ENCODE measurements at places on chromosomes 5 and 9.

GRCh38 chr9:20729523-20729922, 45.5 kb downstream of the FOCAD start:
- DNase-seq = no peak

GRCh38 chr5:143402553-143403333, 743 bp downstream of the NR3C1 start:
- DNase-seq = peak; percentile 50

GRCh38 chr5:169764018-169764378, 126.9 kb downstream of the DOCK2 start:
- no peak for DNase-seq

GRCh38 chr9:91222457-91222856, 139.3 kb downstream of the AUH start:
- DNase-seq = no peak

DNA sequence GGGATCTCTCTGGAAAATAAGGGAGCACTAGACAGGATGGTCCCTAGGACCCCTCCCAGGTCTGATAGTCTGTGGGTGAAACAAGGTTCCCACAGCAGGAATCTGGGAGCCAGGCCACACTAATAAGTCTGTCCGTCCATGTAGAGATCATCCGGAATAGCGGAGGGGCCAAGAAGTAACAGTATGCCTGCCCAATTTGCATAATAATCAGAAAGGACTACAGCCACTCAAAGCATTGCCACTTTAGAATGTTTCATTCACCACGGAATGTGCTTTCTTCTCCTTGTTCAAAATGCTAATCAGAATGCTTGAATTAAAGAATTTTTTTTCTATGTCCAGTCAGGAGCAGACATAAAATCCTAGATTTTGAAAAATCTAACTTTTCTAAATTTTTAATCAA, 254.9 kb downstream of the ACTL7B start:
- no peak for DNase-seq

GRCh38 chr9:134602547-134603362, 38.8 kb upstream of the COL5A1 start:
- no peak for DNase-seq

DNA sequence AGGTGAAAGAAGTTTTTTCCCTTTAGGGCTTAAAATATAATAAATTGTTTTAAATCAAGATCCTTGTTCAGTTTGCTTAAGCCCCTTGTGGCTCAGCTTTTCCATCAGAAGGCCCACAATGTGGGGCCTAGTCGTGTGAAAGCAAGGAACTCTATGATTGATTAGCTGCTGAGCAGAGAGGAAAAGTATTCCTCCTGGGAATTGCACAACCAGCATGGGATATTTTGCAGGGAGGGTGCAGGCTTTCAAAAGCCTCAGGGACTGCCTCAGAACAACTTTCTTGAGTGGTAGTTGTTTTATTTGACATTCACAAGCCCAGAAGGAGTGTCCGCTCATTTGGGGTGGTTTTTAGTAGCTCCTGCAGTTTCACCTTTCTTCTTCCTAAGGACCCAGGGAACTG, 19.8 kb downstream of the TTC23L start:
- DNase-seq = no peak

DNA sequence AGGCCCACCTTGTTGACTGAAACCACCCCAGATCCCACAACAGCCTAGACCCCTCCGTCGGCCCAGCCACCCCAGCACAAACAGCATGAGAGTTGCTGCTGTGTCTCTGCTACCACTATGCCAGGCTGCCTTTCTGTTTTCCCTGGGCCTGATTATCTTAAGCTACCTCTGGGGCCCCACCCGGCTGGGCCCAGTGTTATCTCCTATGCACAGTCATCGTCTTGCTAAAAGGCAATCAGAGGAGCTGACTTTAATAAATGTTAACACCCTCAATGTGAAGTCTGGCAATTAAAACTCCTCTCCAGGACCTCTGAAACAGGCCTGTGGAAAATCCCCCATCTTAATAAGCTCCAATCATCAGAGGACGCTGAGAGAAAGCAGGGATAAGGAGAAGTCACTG, 144.9 kb downstream of the FAM114A2 start:
- no peak for DNase-seq

- no peak for DNase-seq
Observed at GRCh38 chr5:15522187-15522520, 22.2 kb downstream of the FBXL7 start.

GRCh38 chr9:37412431-37413151, 9.9 kb upstream of the GRHPR start:
- no peak for DNase-seq

DNA sequence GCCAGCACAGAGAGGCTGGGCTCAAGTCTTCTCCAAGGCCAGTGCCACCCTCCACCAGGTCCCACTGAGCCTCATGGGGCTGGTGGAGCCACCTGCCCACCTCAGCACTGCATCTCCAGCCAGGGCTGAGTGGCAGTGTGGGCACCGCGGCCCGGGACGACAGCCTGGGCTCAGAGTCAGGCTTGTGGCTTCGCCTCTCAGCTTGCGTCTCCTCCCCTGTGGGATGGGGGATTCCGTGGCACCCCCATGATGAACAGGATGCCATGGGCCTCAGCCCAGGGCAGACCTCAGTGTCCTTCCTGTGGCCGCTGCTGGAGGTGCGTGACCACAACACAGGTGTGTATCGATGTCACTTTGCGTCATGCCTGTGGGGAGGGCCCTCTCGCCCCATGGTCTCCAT, 136.4 kb upstream of the PPP1R26 start:
- no peak for DNase-seq

- no peak for DNase-seq
Observed at GRCh38 chr9:36864491-36865410, 169.3 kb downstream of the PAX5 start.

DNA sequence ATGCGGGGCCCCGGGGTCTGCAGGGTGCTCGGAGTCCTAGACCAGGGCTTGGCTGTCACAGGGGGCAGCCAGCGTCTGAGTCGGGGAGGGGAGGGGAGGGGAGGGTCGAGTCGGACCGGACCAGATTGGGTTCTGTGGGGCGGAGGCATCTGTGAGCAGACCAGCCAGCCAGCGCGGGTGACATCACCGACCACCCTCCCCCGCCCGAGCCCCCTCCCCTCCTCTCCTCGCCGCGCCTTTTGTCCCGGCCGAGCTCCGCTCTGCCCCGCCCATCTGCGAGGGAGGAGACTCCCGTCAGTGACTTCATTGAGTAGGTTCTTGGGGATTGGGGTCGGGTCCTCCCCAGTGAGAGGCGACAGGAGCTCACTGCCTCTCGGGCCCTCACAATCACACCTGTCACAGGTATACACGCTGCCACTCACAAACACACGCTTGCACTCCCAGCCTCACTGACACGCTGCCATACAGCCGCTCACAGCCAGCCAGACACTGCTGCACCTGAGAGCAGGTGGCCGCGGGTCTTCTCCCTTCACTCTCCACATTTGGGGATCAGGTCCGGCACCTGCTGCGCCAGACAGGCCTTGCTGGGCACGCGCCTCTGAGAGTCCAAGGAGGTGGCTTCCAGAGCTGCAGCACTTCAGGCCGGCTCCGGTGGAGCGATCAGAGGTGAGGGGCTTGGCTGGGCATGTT, 546 bp downstream of the DNAJB5 start:
- no peak for DNase-seq

DNA sequence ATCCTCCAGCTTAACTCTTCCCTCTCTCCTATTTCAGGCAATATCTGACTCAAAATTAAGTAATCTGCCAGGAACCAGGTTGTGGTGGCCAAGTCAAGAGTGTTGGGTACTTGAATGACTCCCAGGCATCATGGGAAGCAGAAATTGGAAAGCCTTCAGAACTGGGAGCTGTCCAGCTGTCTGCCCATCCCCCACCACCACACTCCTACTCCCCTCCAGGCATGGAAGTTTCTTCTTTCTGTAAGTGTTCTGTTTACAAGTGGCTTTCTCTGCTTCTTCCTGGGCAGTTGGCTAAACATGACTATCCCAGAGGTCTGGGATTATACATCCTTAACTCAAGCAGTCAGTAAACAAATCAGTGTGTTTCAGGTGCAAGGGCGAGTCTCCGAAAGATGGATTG, 14.6 kb upstream of the PBX3 start:
- DNase-seq = no peak

DNA sequence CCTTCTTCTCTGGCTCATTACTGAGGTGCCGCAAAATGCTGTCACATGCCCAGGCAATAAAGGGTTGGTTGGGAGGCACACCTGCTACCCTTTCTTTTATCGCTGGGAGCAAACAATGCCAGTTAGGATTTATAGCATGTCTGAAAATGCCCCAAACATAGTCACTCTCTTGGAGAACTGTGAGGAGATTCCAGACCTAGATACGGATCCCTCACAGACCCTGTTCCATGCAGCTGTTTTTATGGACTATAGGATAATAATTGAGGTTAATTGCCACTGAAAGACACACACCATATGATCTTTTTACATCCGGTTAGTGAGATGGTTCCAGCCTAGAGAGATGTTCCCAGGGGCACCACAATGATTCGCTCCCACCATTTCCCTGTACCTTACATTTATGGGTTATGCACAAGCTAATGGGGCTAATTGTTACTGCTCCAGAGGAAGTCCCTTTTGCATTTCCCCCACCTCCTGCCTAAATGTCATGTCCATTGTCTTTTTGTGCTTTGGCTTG, 318.1 kb downstream of the PIK3R1 start:
- DNase-seq = no peak

DNA sequence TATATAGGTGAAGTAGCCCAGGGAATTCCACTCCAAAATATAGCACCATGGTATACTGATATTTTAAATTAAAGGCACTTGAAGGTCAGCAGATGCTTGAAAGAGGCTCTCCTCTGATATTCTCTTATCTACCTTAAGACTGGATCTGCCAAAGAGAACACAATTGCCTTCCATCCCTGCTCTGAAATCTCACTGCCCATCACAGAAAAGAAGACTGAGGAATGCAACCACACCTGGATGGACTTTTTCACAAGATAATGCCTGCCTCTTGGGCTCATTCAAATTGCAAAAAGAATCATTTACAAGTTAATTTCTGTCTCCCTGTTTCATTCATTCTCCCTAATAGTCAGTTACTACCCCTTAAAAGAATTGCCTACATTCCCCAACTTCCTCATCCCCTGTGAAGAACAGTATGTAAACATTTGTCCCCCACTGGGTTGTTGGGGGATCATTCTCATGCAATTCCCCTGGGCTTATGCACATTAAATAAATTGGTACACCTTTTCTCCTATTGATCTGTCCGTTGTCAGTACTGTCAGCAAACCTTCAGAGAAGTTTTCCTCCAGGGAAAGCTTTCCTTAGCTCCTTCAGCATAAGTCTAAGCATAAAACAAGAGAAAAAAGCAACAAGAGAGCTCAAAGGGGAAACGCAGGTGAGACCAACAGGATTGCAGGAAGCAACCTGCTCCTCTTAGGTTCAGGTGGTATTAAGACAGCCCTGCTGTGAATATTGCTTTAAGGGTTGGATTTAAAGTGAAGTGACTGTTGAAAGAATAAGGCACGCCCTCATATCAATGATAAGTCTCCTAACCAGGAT, 171.4 kb upstream of the SLC30A5 start:
- DNase-seq = no peak

DNA sequence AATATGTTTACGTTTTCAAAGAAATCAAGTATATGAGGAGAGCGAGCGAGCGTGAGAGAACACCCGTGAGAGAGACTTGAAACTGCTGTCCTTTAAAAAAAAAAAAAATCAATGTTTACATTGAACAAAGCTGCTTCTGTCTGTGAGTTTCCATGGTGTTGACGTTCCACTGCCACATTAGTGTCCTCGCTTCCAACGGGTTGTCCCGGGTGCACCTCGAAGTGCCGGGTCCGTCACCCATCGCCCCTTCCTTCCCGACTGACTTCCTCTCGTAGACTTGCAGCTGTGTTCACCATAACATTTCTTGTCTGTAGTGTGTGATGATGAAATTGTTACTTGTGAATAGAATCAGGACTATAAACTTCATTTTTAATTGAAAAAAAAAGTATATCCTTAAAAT, 97.0 kb downstream of the PDE6A start:
- DNase-seq = no peak

DNA sequence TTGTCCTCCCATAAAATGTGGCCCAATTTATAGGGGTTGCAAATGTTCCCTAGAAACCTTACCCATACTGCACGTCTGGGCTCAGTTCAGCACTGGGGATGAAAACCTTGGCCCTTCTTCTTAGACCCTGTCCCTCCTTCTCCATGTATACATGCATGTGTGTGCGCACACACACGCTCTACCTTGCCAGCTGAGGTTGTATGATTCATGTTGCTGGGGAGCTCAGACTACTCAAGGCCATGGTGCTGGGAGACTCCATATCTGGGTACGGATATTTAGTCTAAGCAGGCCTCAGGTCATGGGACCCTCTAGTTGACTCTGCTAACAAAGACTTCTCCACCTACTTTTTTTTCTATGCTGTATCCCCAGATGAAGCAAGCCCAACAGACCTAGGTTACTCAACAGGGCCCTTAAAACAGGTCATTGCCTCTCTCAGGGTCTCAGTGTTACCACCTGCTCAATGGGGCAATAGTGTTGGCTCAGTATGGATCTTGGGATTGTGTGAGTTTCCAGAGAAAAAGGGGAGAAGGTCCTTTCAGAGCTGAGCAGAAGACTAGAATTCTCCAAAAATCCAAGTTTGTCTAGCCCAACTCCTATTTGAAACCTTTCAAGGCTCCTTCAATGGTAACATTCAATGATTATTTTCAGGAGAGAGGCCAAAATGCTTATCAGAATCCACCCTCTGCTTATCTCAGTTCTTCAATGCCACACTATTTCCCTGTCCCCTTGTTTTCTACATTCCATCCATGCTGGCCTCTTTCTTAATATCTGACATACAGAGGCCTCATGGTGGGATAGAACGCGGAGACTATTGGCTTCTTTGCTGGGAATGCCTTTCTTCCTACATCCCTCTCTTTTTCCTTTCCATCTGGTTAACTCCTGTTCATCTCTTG, 123.6 kb upstream of the PITX1 start:
- DNase-seq = no peak

- no peak for DNase-seq
Observed at GRCh38 chr9:18638371-18639249, 164.7 kb downstream of the ADAMTSL1 start.

DNA sequence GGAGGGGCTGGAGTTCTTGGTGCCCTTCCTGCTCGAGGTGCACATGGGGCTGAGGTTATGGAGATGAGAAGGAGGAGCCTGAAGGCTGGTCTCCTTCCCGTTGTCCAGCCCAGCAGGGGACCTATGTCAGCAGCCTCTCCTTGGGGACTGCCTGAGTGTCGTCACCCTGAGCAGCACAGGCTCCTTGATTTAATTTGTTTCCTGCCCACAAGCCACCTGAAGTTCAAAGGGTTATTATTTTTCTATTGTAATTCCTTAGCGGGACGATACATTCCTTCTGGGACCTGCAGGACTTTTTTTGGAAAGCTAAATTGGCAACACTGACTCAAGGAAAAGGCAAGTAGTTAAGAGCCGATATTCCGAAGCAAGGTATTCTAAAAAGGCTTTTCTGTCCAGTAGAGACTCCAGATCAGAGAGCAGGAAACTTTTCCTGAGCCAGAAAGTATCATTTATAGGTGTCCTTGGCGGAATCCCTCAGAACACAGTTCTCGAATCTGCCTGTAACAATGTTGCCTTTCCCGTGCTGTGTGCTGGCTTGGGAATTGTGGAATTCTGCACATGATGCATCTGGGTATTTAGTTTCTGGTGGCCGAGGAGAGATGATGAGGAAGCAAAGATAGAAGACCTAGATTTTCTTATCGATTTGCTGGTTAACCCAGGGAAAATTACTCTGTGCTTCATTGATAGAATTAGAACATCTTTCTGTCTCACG, 55.4 kb downstream of the ARHGAP26 start:
- peak; percentile 10 for DNase-seq

- DNase-seq = no peak
Observed at GRCh38 chr5:36367524-36367923, 65.8 kb upstream of the RANBP3L start.

GRCh38 chr5:73989956-73990355, 364.0 kb downstream of the ARHGEF28 start:
- no peak for DNase-seq
